ENCODE measurements at places on chromosomes 1 and 21.

DNA sequence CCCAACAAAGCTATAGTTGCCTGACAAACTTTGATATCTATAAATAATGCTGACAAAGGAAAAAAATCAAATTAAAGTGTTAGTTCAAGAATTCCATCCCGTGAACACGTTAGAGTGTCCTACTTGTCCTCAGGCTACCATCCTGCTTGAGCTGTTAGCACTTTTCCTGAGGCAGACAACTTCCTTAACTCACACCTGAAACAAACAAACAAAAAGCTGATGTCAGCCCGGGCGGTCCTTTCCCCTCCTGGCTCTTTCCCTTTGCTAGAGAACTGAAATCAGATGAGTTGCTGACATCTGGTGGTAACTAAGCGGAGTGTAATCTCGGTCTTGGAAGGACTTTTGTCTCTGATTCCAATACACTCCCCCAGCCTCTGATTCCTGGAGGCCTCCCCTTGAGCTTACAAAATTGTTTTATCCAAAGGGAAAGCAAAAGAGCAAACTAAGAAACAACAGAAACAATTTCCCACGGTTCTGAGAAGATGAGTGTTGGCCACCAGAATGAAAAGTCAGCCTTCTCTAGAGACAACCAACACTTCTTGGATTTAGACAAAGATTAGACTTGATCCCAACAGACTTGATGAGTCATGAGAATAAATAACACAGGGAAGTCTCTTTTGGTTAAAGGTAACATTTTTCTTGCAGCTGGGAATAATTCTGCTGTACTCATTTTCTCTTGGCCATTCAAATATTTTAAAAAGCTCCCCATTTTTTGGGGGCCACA is 135.4 kb downstream of the PROX1 start:
- no peak overlapping the region for H3K27ac ChIP-seq

DNA sequence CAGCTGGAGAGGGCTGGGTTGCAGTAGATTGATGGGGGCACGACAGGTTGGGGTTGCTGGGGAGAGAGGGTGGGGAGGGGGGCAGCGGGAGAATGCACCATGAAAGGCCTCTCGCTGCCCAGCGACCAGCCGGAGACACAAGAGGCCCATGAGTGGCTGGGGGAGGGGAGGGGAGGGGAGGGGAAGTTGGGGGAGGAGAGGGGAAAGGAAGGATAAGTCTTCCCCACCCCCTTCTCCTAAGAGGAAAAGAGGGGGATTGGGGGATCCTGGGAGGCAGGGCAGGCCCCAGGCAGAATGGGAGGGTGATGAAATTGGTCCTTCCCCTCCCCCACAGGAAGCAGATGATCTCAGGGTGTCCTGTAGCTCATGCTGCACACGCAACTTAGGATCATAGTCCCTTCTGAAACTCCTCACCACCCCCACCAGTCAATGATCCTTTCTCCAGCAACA is 45.7 kb downstream of the PAX7 start:
- H3K36me3 ChIP-seq: no peaks in the 10 kb centered on the region
- no peaks in the 10 kb centered on the region for H3K27me3 ChIP-seq
- H3K4me3 ChIP-seq: no peak overlapping the region
- DNase-seq: no peak

- no peaks in the 10 kb centered on the region for H3K27me3 ChIP-seq
- no peak overlapping the region for H3K4me3 ChIP-seq
- no peak overlapping the region for H3K27ac ChIP-seq
- DNase-seq: no peak
- no peaks in the 10 kb centered on the region for H3K4me1 ChIP-seq
These were observed 27.5 kb downstream of the INTS7 start for GRCh38 chr1:212007886-212008285.

- no peaks in the 10 kb centered on the region for H3K4me1 ChIP-seq
- H3K36me3 ChIP-seq: no peaks in the 10 kb centered on the region
- no peak for DNase-seq
- no peak within 1 kb of the TSS for H3K27ac ChIP-seq
- no peaks in the 10 kb centered on the region for H3K27me3 ChIP-seq
These were observed at the start of gene RGS21 for GRCh38 chr1:192316942-192317450. TSS of gene RGS21 (plus strand) at chr1:192316992. CDS start at chr1:192343037, 26,045 bp downstream.

GRCh38 chr1:159084152-159084551 is 7.6 kb upstream of the AIM2 start:
- H3K27ac ChIP-seq: no peak overlapping the region
- H3K36me3 ChIP-seq: no peaks in the 10 kb centered on the region
- H3K27me3 ChIP-seq: no peaks in the 10 kb centered on the region
- no peaks in the 10 kb centered on the region for H3K4me1 ChIP-seq
- DNase-seq: no peak

DNA sequence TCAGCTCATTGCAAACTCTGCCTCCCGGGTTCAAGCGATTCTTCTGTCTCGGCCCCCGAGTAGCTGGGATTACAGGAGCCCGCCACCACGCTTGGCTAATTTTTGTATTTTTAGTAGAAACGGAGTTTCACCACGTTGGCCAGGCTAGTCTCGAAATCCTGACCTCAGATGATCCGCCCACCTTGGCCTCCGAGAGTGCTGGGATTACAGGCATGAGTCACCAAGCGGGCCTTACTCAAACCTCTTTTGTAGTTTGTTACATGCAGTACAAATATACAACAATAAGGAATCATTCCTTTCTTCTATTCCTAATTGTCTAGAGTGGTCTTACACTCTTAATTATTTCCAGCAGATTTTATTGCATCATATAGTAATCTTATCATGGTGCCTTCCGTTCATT is 16.6 kb downstream of the SPATA17 start:
- no peaks in the 10 kb centered on the region for H3K36me3 ChIP-seq
- H3K27me3 ChIP-seq: no peaks in the 10 kb centered on the region
- H3K4me3 ChIP-seq: no peak overlapping the region
- H3K27ac ChIP-seq: no peak overlapping the region

- no peaks in the 10 kb centered on the region for H3K36me3 ChIP-seq
- no peaks in the 10 kb centered on the region for H3K27me3 ChIP-seq
- no peak overlapping the region for H3K27ac ChIP-seq
- H3K4me3 ChIP-seq: no peak overlapping the region
- no peak for DNase-seq
These were observed 412.4 kb downstream of the DISC1 start for GRCh38 chr1:232038706-232039677.

DNA sequence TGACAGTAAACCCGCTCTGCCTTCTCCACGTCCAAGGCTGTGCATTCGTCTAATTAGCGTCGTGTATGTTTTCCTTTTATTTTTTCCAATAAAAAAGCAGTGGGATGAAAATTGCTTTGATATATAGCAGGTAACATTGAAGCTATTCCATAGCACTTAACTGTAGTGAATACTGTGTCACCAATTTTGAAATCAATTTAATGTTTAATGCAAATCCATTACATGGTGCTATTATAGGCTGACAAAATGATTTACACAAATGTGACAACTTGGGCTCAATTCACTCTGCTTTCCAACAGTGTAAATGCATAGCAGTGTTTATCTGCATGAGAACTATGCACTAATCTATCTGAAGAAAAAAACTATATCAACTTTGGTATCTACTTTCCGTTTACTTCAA is 264.8 kb downstream of the TM2D1 start:
- no peaks in the 10 kb centered on the region for H3K27me3 ChIP-seq
- no peaks in the 10 kb centered on the region for H3K36me3 ChIP-seq
- no peak for DNase-seq
- no peak overlapping the region for H3K4me3 ChIP-seq
- H3K27ac ChIP-seq: no peak overlapping the region

- H3K4me1 ChIP-seq: no peaks in the 10 kb centered on the region
- no peak overlapping the region for H3K4me3 ChIP-seq
- H3K27ac ChIP-seq: peak overlapping the region; percentile 57
- H3K36me3 ChIP-seq: no peaks in the 10 kb centered on the region
These were observed 14.0 kb upstream of the PODN start for GRCh38 chr1:53047737-53048736.

- H3K4me1 ChIP-seq: no peaks in the 10 kb centered on the region
- H3K4me3 ChIP-seq: no peak overlapping the region
- H3K36me3 ChIP-seq: no peaks in the 10 kb centered on the region
- H3K27ac ChIP-seq: no peak overlapping the region
- no peaks in the 10 kb centered on the region for H3K27me3 ChIP-seq
These were observed 4.1 kb downstream of the TEX38 start for GRCh38 chr1:46675549-46676314.

DNA sequence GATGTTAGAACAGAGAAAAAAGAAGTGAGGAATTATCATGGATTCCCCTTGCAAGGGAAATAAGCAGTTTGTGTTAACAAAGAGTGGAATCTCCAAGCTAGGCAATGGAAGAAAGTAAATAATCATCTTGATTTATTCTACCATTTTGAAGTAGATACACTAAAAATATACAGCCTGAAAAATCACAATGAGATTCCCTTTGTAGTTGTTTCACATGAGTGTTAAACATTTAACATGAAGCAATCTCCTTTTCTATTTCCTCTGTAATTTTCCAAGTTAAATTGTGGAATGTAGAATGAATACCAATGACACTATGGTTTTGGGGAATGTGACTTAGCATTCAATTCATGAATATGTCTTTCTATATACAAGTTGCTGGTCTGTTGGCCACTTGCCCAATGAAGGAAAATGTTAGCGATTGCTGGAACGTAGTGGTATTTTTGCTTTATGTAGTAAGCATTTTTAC is 5.7 kb downstream of the TGFB2 start:
- H3K27ac ChIP-seq: peak overlapping the region; percentile 45
- H3K4me3 ChIP-seq: peak overlapping the region; percentile 47
- no peaks in the 10 kb centered on the region for H3K36me3 ChIP-seq
- DNase-seq: no peak

DNA sequence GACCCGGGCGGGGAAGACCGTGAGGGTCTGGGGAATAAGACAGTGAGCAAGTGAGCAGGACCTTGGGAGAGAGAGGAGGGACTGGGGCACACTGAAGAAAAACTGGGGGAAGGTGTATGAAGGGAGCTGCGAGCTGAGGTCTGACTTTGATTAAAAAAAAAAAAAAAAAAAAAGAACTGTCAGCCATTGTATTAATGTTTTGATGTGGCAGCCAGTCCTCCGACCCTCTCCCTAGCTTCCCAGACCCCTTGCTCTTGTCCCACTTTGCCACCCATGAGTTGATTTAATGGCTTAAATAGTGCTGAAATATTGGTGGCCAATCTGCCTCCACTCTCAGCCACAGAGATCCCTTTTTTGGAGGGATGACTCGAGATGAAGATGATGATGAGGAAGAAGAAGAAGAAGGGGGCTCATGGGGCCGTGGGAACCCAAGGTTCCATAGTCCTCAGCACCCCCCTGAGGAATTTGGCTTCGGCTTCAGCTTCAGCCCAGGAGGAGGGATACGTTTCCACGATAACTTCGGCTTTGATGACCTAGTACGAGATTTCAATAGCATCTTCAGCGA is 652 bp downstream of the HAX1 start:
- H3K4me3 ChIP-seq: peak overlapping the region; percentile 91
- peak overlapping the region; percentile 95 for H3K27ac ChIP-seq
- no peaks in the 10 kb centered on the region for H3K27me3 ChIP-seq

DNA sequence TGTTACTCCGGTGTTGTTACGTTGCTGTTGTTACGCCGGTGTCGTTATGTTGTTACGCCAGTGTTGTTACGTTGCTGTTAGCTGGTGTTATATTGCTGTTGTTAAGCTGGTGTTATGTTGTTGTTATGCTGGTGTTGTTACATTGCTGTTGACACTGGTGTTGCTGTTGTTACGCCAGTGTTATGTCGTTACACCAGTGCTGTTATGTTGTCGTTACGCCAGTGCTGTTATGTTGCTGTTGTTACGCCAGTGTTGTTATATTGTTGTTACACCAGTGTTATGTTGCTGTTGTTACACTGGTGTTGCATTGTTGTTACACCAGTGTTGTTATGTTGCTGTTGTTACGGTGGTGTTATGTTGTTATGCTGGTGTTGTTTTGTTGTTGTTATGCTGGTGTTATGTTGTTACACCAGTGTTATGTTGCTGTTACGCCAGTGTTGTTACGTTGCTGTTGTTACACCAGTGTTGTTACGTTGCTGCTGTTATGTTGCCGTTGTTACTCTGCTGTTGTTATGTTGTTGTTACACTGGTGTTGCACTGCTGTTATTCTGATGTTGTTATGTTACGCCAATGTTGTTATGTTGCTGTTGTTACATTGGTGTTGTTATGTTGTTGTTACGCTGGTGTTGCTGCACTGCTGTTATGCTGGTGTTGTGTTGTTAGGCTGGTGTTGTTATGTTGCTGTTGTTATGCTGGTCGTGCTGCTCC is 25.6 kb downstream of the H6PD start:
- no peaks in the 10 kb centered on the region for H3K36me3 ChIP-seq
- H3K27ac ChIP-seq: no peak overlapping the region
- no peaks in the 10 kb centered on the region for H3K27me3 ChIP-seq
- no peaks in the 10 kb centered on the region for H3K4me1 ChIP-seq

DNA sequence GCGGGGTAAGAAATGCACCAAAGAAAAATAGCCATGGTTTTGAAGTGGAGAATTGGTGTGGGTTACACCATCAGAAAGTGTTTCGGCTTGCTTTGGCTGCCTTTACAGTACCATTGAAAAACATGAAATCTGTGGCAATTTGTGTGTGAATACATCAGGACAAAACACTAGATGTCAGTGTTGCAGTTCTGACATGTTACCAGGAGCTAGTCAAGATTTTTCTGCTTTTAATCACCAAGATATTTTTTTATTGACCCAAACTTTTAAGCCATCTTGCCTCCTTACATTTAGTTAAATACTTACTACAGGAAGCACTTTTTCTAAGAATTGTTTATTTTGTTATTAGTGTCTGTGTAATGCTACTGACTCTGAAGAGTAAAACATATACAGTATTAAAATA is 14.3 kb downstream of the RRP15 start:
- no peak overlapping the region for H3K27ac ChIP-seq
- no peaks in the 10 kb centered on the region for H3K4me1 ChIP-seq
- H3K4me3 ChIP-seq: no peak overlapping the region
- H3K36me3 ChIP-seq: no peaks in the 10 kb centered on the region

DNA sequence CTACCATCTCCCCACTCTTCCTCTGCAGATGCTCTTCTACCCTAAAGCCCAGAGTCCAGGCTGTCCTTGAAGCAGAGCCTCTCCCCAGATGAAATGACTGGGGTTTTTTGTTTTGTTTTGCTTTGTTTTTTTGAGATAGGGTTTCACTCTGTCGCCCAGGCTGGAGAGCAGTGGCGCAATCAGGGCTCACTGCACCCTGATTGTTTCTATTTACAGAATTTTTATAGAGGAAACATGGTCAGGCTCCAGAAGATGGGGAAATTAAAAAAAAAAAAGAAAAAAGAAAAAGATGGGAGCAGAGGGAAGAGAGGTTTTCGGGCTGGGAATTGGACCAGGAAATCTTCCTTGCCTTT is 43.7 kb upstream of the ZNF281 start:
- H3K27ac ChIP-seq: no peak overlapping the region
- H3K36me3 ChIP-seq: no peaks in the 10 kb centered on the region
- H3K4me3 ChIP-seq: no peak overlapping the region

Measured in breast epithelium (tissue), 4 donors.